ENCODE measurements at places on chromosomes 6 and 20. TPM values are rescaled to one million over a fixed set of nuclear protein-coding genes. Genes with fewer than 3 reads are reported as not detected.
A peak's percentile ranks its signal among the peaks of the same experiment; 100 is the strongest.

LY6G6D gene
- not detected for total RNA-seq

APCDD1L gene
- total RNA-seq = not detected

TRMT11 gene
- 29.3 TPM for total RNA-seq

CD2AP gene
- total RNA-seq = 46.9 TPM

BCAS4 gene
- total RNA-seq = 91.0 TPM

ZGPAT gene
- 47.5 TPM for total RNA-seq

FAM83C gene
- total RNA-seq = not detected

GRCh38 chr6:118917546-118918328 is 17.2 kb downstream of the MCM9 start:
- H3K36me3 ChIP-seq = peaks cover 75% of the 10 kb centered on the region
- no peaks in the 10 kb centered on the region for H3K4me1 ChIP-seq
- H3K27ac ChIP-seq = no peak overlapping the region
- no peak overlapping the region for H3K4me3 ChIP-seq
- no peaks in the 10 kb centered on the region for H3K27me3 ChIP-seq
- DNase-seq = no peak

- no peaks in the 10 kb centered on the region for H3K27me3 ChIP-seq
- peak within 1 kb of the TSS; percentile 92 for H3K27ac ChIP-seq
- peak; percentile 92 for DNase-seq
- H3K4me3 ChIP-seq = peak within 1 kb of the TSS; percentile 99
- H3K36me3 ChIP-seq = no peaks in the 10 kb centered on the region
Measured at GRCh38 chr6:34888874-34889555, at the start of gene ANKS1A. ANKS1A (plus strand) TSS chr6:34889255; CDS start chr6:34889403, 148 bp downstream.

GRCh38 chr6:23559587-23560343 is 566.2 kb upstream of the NRSN1 start:
- H3K27ac ChIP-seq = no peak overlapping the region
- no peaks in the 10 kb centered on the region for H3K4me1 ChIP-seq
- no peak for DNase-seq
- H3K4me3 ChIP-seq = no peak overlapping the region
- no peaks in the 10 kb centered on the region for H3K36me3 ChIP-seq

GRCh38 chr20:53480913-53481312 is 112.7 kb downstream of the ZNF217 start:
- no peaks in the 10 kb centered on the region for H3K27me3 ChIP-seq
- no peaks in the 10 kb centered on the region for H3K36me3 ChIP-seq

GRCh38 chr20:16551607-16552006 is 21.6 kb downstream of the KIF16B start:
- H3K27ac ChIP-seq = no peak overlapping the region
- no peak overlapping the region for H3K4me3 ChIP-seq
- DNase-seq = no peak
- no peaks in the 10 kb centered on the region for H3K4me1 ChIP-seq

- H3K27ac ChIP-seq = no peak overlapping the region
- H3K4me1 ChIP-seq = no peaks in the 10 kb centered on the region
- H3K27me3 ChIP-seq = no peaks in the 10 kb centered on the region
- H3K4me3 ChIP-seq = no peak overlapping the region
- no peaks in the 10 kb centered on the region for H3K36me3 ChIP-seq
- DNase-seq = no peak
Measured at GRCh38 chr20:54837226-54837625, 361.8 kb downstream of the DOK5 start.

- no peak overlapping the region for H3K27ac ChIP-seq
- no peaks in the 10 kb centered on the region for H3K27me3 ChIP-seq
- no peak for DNase-seq
- no peak overlapping the region for H3K4me3 ChIP-seq
- H3K36me3 ChIP-seq = no peaks in the 10 kb centered on the region
Measured at GRCh38 chr6:140140891-140141290, 766.4 kb upstream of the CITED2 start.

GRCh38 chr20:56323206-56323605 is 35.6 kb upstream of the FAM210B start:
- no peaks in the 10 kb centered on the region for H3K4me1 ChIP-seq
- H3K27ac ChIP-seq = no peak overlapping the region
- H3K36me3 ChIP-seq = no peaks in the 10 kb centered on the region
- no peak overlapping the region for H3K4me3 ChIP-seq
- H3K27me3 ChIP-seq = no peaks in the 10 kb centered on the region

DNA sequence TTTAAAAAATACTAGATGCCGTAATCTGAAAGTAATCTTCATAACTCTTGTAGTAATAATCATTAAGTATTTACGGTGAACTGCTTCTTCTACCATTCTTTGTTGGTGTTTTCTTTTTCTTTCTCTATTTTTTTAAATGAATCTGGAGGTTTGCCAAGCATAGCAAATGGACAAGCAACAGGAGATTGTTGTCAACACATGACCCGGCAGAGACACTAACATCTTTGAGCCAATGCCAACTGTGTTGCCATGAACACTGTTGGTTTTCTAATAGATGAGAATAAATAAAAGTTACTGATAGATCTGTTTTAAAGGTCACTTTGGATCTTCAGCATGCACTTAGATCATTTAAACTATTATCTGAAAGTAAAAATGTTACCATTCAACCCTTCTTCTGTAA is 523.6 kb upstream of the EYS start:
- no peak overlapping the region for H3K4me3 ChIP-seq
- H3K27me3 ChIP-seq = no peaks in the 10 kb centered on the region
- no peaks in the 10 kb centered on the region for H3K4me1 ChIP-seq
- H3K36me3 ChIP-seq = no peaks in the 10 kb centered on the region

GRCh38 chr6:43298565-43299337 is 691 bp downstream of the SLC22A7 start:
- no peak for DNase-seq
- H3K4me3 ChIP-seq = no peak overlapping the region
- H3K27ac ChIP-seq = no peak overlapping the region

DNA sequence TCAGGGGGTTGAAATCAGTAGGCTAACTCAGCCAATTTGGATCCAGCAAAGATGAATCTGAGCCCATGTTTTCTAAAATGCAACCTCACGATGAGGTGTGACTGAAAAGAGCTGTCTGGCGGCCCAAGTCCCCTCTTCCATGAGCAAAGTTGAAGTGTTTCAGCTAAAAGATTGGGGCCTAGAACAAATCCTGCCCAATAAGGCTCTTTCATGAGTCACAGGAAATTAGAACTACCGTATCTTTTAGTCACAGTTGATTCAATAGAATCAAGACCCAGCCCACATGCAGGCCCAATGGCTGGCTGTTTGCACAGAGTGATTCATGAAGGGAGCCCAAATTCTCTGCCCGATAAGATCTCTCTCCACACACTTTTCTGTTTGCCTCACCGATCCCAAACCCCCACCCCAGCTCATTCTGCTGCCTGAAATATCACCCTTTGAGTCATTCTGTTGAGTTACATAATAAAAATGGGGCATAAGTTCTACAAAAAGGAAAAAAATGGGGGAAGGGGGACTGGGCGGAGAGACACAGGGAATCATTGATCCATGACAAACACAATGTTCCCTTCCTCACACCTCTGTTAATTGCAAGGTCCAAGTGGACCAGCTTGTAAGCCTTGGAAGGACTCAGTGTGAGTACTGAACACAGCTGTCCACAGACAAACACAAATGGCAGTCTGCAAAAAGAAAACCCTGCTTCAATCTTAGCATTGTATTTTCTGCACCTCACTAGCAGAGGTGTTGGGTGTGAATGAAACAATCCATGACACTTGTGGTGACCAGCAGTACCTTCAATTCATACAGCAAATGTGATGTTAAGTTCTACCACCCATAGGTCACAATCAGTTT is 13.8 kb downstream of the FOXQ1 start:
- H3K27me3 ChIP-seq = peaks cover 22% of the 10 kb centered on the region
- H3K4me1 ChIP-seq = no peaks in the 10 kb centered on the region
- H3K4me3 ChIP-seq = no peak overlapping the region
- no peak for DNase-seq
- H3K27ac ChIP-seq = no peak overlapping the region

Measured in B cell (primary cell).